ENCODE measurements at places on chromosomes 13 and 19. TPM values are rescaled to one million over a fixed set of nuclear protein-coding genes. Genes with fewer than 3 reads are reported as not detected.

The LAIR2 gene
- total RNA-seq = not detected

The TEX101 gene
- total RNA-seq = not detected

The TMEM255B gene
- not detected for total RNA-seq

The CNFN gene
- total RNA-seq = not detected

The ANGPTL8 gene
- not detected for total RNA-seq

The FBN3 gene
- total RNA-seq = not detected

Measured in fibroblast of the aortic adventitia (primary cell).